NT2/D1 (cell line): ENCODE measurements at places on chromosomes 11 and 22.
A peak's percentile ranks its signal among the peaks of the same experiment; 100 is the strongest.

- DNase-seq = no peak
These were observed 131.6 kb upstream of the B3GAT1 start for GRCh38 chr11:134543645-134544044.

- peak; percentile 84 for DNase-seq
These were observed 10.7 kb upstream of the RPS3 start for GRCh38 chr11:75388386-75389275.

DNA sequence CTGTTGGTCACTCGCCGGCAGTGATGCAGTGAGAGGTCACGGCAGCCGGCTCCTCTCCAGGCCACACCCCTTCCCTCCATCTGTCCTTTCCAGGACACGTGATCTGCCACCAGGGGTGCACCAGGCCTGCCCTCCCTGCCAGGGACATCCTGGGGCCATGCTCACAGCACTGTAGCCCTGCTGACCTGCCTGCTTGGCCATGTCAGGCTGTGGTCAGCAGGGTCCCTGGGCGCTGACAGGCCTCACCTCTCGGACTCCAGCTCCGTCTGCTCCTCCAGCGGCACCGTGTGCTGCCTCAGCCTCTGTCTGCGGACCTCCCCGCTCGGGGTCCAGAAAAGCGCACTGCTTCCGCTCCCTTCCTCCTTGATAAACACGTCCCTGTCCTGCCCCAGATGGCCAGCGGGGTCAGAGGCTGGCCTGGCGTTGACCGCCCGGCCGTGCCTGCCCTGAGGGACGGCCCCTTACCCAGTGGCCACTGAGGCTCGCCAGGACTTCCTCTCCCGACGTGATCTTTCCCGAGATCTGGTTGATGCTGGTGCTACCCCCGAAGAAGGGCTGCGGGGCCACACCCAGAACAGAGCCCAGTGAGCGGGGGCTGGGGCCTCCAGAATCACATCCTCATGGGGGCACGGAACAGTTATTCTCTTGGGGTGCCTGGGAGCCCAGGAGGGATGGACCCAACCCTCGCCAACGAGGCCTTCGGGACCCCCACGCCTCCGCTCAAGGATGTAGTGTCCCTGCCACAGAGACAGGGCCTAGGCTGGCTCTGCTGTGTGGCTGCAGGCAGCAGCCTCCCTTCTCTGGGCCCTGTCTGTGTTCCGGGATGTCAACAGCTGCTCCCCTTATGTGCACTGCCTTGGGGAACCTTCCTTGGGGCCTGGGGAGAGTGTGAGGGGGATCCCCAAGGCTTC is 36.3 kb upstream of the CARS1 start:
- DNase-seq = no peak

DNA sequence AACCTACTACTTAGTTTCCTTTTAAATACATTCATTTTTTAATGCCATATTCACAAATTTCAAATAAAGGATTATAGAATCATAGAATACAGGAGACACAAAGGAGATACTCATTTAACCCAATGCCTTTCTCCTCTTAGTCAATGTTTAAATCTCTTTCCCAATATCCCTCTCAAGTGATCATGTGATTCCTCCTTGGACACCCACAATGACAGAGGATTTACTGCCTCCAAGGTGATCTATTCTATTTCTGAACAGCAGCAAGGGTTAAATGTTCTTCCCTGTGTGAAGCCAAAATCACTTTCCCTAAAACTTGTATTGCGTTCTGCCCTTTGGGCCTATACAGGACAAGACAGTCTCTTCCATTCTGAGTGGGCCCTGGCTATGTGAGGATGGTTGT is 73.3 kb upstream of the PICALM start:
- DNase-seq = no peak

DNA sequence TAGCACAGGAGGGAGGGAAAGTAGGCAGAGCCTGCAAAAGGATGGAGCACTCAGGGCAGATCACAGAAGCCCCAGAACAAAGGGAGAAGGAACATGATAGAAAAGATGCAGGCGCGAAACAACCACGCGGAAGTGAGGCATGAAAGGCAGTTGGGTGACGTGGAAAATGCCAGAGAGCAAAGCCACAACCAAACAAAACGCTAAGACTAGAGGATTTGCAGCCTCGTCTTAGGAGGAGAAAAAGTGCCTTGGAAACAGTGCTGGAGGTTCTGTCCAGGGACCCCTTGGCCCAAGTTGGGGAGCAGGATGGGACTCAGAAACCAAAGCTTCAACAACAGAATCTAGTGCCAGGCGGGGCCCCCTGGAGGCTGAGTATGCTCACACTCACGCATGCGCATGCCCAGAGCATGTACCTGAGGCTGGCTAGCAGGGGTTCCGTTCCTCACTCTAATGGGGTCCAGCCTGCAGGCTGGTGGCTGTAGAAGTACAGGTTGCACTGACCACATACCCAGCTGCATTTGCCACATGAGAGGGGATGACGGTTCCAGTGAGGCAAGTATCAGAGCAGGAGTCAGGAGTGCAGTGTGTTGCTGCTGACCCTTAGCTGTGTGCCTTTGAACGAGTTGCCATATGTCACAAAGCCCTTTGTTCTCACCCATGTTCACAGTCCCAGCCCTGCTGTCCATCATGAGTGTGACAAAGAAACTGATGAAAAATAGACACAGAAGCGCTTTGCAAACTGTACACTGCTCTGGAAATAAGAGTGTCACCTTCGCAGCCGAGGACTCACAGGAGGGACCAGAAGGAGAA is 568.6 kb upstream of the CADM1 start:
- DNase-seq = no peak

- DNase-seq = no peak
These were observed 31.7 kb downstream of the IMMP1L start for GRCh38 chr11:31477528-31478222.

- no peak for DNase-seq
These were observed 3.0 kb upstream of the APLNR start for GRCh38 chr11:57240007-57240406.

- DNase-seq = no peak
These were observed 16.7 kb upstream of the OR9Q1 start for GRCh38 chr11:58006940-58007339.

GRCh38 chr22:30132290-30132996 is 52.2 kb downstream of the HORMAD2 start:
- DNase-seq = no peak

GRCh38 chr11:61980783-61981541 is 13.5 kb upstream of the FTH1 start:
- no peak for DNase-seq

DNA sequence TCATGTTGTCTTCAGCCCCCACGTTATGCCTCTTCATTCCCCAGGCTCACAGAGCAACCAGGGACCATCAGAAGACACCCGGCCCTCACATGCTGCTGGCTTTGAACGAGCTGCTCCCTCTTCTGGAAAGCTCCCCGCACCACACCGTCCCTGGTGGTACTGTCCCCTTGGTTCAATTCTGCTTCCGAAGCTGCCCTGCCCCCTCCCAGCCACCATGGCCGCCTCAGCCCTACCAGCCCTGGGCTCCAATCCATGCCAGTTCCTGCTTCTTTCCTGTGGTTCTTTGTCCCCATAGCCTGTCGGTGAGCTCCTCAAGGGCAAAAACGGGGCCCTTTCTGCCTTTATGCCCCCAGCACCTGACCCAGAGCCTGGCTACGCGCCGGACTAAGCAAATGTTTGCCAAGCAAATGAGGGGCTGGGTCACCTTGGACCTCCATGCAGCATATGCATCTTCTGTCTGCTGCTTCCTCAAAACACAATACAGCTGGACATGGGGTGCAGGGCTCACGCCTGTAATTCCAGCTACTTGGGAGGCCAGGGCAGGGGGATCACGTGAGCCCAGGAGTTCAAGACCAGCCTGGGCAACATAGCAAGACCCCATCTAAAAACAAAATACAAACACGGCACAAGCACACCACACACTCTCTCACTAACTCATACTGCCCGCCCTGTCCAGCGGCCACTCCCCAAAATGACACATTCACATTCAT is 21.3 kb downstream of the TNKS1BP1 start:
- DNase-seq = no peak

DNA sequence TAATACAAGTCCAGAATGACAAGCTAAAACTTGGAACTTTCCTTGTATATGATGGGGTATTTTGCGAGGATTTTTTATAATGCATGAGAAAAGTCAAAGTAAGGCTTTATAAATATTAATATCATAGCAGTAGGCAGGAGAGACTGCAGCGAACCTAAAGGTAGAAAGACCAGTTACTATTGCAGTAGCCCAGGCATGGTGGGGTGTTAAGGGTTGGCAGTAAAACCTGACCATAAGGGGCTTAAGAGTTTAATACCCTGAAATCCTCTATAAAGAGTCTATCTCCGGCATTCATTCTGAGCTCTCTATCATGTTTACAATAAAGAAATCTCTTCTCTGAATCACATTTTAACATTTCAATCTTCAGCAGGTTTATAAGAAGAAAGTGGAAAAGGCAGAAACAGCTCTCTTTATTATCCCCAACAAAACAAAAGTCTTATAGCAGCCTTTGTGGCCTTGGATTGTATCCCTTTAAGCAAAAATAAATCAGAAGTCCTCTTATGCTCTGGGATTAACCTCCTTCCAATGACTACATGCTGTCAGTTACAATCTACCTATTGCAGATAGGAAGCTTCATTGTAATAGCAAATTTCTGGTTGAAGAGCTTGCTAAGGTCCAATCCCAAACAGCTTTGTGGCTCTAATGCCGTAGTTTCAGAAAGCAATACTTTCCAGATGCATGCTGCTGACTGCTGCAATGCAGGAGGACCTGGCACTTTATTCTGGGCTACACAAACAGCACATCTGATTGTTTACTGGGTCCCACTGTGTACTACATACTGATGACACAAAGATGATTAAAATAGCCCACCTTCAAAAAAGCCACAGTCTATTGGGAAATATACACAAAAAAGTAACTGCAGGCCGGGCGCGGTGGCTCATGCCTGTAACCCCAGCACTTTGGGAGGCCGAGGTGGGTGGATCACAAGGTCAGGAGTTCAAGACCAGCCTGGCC is 45.8 kb downstream of the SIK3 start:
- DNase-seq = no peak
